ENCODE measurements at places on chromosomes 4 and X.
A peak's percentile ranks its signal among the peaks of the same experiment; 100 is the strongest.

GRCh38 chr4:8568068-8568668 lies 12.0 kb upstream of the GPR78 start:
- DNase-seq: no peak

DNA sequence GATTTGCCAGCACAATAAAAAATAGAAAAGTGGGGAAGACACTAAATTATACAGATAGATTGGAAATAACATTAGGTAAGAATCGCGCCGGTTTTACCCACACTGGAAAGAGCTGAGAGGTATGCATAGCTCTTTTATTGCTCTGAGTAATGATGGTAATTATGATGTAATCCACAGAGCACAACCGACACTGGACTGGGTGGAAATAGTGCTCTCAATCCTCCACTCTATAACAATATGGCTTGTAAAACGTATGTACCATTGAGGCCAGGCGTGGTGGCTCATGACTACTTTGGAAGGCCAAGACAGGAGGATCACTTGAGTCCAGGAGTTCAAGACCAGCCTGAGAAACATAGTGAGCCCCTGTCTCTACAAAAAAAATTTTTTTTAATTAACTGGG lies 104.3 kb upstream of the RAPGEF2 start:
- peak; percentile 32 for DNase-seq

GRCh38 chr4:156182269-156182668 lies 228.6 kb upstream of the CTSO start:
- no peak for DNase-seq

GRCh38 chr4:128565054-128565453 lies 244.4 kb upstream of the JADE1 start:
- no peak for DNase-seq

DNA sequence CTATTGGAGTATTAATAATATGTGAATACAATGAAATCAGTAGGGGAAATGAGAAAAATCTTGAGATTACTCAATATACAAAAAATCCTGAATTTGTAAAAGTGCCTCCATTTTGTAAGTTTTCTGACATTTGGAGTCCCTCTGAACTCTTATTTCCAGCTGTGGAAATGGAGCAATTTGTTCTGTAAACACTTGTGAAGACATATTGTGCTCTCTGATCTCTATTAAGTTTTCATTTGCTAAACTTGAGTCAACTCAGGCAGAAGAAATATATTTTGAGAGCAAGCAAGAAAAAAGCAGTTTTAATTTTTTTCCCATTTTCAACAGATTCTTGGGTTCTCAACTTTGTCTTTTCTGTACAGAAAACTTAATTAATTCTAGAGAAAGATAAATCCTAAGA lies 51.4 kb upstream of the PCDH18 start:
- no peak for DNase-seq

- DNase-seq: no peak
Observed at GRCh38 chrX:13482746-13483541, 86.5 kb upstream of the EGFL6 start.

DNA sequence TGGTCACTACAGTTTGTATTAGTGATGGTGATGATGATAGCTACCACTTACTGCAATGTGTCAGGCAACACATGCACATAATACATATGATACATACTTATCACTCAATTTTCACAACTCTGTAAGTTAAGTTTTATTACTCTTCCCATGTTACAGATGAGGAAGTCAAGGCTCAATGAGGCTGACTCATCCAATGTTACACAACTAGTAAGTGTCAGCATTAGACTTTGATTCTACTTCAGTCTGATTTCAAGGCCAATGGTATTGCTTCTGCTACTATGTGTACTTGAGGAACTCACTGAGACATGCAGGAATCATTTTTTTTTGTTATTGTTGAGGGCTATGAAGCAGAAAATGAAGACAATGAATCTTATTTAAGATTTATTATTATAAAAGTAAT lies 96.4 kb upstream of the TRPC5OS start:
- DNase-seq: no peak

- peak; percentile 9 for DNase-seq
Observed at GRCh38 chr4:64001229-64001898, 407.9 kb downstream of the TECRL start.

GRCh38 chr4:2260344-2261109 lies 1.4 kb downstream of the MXD4 start:
- no peak for DNase-seq

DNA sequence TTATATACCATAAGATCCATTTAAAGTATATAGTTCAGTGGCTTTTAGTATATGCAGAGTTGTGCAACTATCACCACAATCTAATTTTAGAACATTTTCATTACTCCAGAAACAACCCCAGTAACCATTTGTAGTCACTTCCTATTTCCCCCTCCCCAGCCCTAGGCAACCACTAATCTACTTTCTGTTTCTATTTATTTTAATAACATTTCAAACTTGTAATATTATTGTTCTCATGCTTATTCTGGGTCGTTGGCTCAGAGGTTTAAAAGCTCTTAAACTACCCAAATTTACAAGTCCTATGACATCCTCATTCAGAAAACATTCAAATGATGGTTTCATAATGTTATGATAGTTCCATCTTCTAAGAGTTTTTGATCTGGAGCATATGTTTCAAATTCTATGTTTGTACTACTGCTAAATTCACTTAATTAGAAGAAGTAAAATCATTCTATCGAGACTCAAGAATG lies 18.4 kb downstream of the XIAP start:
- no peak for DNase-seq

- no peak for DNase-seq
Observed at GRCh38 chrX:154402622-154403127, 4.5 kb downstream of the RPL10 start.

- peak; percentile 24 for DNase-seq
Observed at GRCh38 chrX:47311932-47312774, 58.2 kb upstream of the ZNF157 start.

GRCh38 chr4:156201050-156201449 lies 247.4 kb upstream of the CTSO start:
- no peak for DNase-seq

DNA sequence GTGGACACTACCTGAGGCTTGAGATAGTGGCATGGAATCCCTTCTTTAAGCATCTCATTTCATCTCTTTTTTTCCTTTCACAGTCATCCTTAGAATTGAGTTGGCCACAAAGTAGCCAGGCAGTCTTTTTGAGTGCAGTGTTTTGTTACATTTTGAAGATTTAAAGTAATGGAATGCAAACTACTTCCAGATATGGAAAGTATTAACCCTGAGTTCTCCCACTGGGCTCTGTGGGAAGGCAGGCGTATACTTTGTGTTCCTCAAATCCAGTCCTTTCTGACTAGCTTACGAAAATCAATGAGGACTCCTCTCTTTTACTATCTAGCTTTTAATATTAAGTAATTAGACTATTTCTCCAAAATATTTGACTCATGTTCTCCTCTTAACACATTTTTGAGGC lies 29.9 kb downstream of the PCDH10 start:
- no peak for DNase-seq

- DNase-seq: peak; percentile 21
Observed at GRCh38 chr4:24655971-24656370, 71.6 kb upstream of the DHX15 start.

DNA sequence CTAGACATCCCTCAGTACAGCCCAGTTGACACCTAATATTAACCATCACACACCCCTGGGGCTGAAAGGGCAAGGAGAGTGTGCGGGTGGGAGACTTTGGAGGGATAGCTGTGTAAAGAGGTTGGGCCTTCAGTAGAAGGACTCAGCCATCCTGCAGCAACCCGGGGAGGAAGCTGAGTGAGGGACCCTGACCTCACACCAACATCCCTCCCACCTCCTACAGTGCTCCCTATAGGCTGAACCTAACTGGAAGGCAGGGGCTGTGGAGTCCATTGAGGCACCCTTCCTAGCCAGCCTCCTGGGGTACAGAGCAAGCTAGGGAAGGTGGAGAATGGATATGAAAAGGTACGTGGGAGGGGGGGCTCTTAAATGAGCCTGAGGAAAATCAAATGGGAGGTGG lies 276.3 kb downstream of the PTTG2 start:
- DNase-seq: no peak

DNA sequence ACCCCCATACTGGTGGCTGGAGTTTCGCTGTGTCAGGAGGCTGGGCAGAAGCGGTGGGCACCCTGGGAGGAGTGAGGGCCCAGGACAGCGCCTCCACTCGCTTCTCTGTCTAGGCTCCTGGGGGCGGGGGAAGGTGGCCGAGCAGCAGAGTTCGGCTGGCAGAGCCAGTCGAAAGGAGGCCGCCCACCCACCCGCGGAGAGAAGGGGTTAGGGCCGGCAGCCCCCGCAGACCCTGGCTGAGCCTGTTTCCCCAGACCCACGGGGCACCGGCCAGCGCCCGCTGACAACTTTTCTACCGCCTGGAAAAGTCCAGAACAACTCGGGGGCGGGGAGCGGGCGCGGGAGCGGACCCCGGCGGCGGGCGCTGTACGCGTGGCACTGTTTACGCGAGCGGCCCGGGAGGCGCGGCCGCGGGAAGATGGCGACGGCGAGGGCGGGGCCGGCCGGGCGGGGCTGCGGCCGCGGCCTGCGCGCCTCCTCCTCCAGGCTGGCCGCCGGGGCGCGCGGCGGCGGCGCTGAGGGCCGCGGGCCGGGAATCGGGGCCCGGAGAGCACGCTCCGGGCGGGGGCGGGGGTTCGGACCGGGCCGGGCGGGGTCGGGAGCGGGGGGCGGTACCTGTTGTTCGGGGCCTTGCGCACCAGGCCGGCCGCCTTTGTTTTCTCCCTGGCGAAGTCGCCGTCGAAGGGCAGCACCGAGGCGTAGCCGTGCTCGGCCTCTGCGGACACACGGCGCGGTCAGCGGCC lies 628 bp downstream of the MXD4 start:
- DNase-seq: peak; percentile 54

DNA sequence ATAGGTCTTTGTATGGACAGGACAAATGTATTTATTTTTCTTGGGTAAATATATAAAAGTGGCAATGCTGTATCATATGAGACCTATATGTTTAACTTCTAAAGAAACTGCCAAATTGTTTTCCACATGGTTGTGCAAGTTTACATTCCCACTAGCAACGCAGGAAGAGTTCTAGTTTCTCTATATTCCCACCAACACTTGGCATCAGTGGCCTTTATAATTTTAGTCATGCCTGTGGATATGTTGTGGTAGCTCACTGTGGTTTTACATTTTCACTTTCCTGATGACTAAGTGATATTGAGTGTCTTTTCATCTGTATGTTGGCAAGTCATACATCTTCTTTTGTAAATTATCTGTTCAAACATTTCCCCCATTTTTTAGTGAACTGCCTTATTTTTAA lies 126.0 kb downstream of the EMCN start:
- peak; percentile 8 for DNase-seq

DNA sequence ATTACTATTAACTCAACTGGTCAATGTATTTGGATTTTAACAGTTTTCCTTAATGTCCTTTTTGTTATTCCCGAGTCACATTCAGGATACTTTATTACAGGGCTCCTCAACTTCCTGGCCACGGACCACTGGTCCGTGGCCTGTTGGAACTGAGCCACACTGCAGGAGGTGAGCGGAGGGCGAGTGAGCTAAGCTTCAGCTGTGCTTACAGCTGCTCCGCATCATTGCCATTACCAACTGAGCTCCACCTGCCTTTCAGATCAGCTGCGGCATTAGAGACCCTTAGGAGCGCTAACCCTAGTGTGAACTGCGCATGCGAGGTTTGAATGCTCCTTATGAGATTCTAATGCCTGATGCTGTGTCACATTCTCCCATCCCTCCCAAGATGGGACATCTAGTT lies 591.7 kb downstream of the CCSER1 start:
- DNase-seq: no peak
